Airway epithelial cell (primary cell): ENCODE measurements at places on chromosomes 5 and 9. TPM values are rescaled to one million over a fixed set of nuclear protein-coding genes. Genes with fewer than 3 reads are reported as not detected.

The SLC6A3 gene
- not detected in 2 replicates for total RNA-seq

The PCDHB7 gene
- total RNA-seq: not detected in 2 replicates

The IL31RA gene
- 0.28 and 0.42 TPM in 2 replicates for total RNA-seq

The DMRTA1 gene
- total RNA-seq: 2.0 and 2.4 TPM in 2 replicates

The C9orf153 gene
- not detected in 2 replicates for total RNA-seq

The ESM1 gene
- total RNA-seq: 0.14 and 0.56 TPM in 2 replicates

The DPP7 gene
- total RNA-seq: 52.1 and 52.4 TPM in 2 replicates

The ELOVL7 gene
- 3.2 and 3.8 TPM in 2 replicates for total RNA-seq

The CDC37L1 gene
- total RNA-seq: 10.0 and 16.2 TPM in 2 replicates

The LCNL1 gene
- total RNA-seq: not detected in 2 replicates

The AP3B1 gene
- total RNA-seq: 39.4 and 40.2 TPM in 2 replicates

The RECK gene
- 2.8 and 3.0 TPM in 2 replicates for total RNA-seq

The BTNL9 gene
- total RNA-seq: not detected in 2 replicates

The NHP2 gene
- 383 and 414 TPM in 2 replicates for total RNA-seq

The SLC6A7 gene
- total RNA-seq: not detected in 2 replicates

The SV2C gene
- total RNA-seq: 0.14 TPM in 1 of 2 replicates, not detected in the other

The SLCO4C1 gene
- under 0.01 and 0.21 TPM in 2 replicates for total RNA-seq

The PCDHGA11 gene
- total RNA-seq: 3.3 and 5.2 TPM in 2 replicates

The LPAR1 gene
- 16.4 and 22.9 TPM in 2 replicates for total RNA-seq

The GMCL2 gene
- not detected in 2 replicates for total RNA-seq

The LHX2 gene
- not detected in 2 replicates for total RNA-seq

The PTGDS gene
- total RNA-seq: not detected in 2 replicates

The GZMA gene
- total RNA-seq: not detected in 2 replicates

The LCN9 gene
- not detected in 2 replicates for total RNA-seq

The CFAP157 gene
- total RNA-seq: not detected in 2 replicates

The CERT1 gene
- total RNA-seq: 14.0 and 17.9 TPM in 2 replicates

The PRDM9 gene
- total RNA-seq: not detected in 2 replicates

The KLHL3 gene
- total RNA-seq: 0.79 and 1.6 TPM in 2 replicates

The PCDH12 gene
- 0.21 TPM in 1 of 2 replicates, not detected in the other for total RNA-seq

The TMOD1 gene
- not detected in 2 replicates for total RNA-seq

The SEMA6A gene
- 1.2 and 2.7 TPM in 2 replicates for total RNA-seq

The PHF24 gene
- under 0.01 and 0.23 TPM in 2 replicates for total RNA-seq

The VCAN gene
- 52.4 and 81.1 TPM in 2 replicates for total RNA-seq
